ENCODE measurements at places on chromosomes 4 and X.

- DNase-seq = no peak
Observed at GRCh38 chr4:11287055-11287454, 141.6 kb downstream of the HS3ST1 start.

- no peak for DNase-seq
Observed at GRCh38 chr4:137376312-137376711, 156.0 kb downstream of the PCDH18 start.

- no peak for DNase-seq
Observed at GRCh38 chrX:118499295-118499694, 3.7 kb downstream of the DOCK11 start.

DNA sequence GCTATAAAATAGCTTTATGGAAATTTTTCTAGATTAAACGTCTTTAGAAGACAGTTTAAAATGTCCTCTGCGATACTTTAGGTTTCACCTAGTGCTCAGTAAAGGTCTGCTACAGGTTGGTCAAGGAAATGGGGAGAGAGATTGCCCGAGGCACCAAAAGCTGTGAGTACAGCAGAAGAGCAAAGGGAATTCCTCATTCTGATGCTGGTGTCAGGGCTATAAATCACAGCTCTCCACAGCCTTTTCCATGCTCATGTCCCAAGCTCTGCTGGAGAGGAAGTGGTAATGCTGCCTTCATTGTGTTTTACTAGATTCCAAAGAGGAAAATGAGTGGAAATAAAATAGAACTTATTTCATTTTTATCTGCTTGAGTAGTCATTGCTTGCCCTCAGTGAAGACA, 2060.4 kb downstream of the ARAP2 start:
- DNase-seq = no peak

- no peak for DNase-seq
Observed at GRCh38 chr4:183995570-183995969, 90.5 kb downstream of the STOX2 start.

DNA sequence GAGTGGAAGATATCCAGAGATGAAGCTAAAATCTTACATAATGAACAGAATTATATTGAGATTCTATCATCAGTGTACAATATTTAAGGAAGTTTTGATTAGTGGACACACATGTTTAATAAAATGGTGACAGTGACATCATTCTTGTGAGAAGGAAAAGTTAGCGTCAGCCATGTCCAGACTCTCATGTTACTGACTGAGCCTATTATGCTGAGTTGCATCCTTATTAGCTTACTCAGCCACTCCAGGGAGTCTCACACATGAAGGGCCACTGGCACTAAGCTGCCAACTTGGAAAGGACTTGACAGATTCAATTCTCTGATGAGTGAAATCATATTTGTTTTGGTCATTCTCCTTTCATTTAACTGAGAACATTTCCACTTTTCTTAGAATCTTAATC, 170.6 kb downstream of the BANK1 start:
- DNase-seq = no peak

GRCh38 chr4:54058171-54058570, 6.2 kb downstream of the CHIC2 start:
- DNase-seq = no peak

DNA sequence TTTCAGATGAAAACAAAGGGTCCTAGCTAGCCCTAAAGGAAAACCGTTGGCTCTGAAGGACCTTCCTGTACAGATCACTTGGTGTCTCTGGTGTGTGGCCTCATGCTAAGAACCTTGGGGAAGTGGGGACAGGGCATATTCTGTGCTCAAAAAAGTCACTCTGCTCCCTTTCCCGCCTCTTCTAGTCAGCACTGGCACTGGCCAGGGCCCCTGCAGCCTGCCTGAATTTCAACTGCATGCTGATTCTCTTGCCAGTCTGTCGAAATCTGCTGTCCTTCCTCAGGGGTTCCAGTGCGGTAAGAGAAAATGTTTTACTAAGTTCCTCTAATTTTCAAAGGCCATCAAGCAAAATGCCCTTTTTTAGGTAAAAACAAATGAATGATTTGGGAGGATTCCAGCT, 3.4 kb downstream of the CYBB start:
- DNase-seq = no peak

GRCh38 chrX:12013211-12013618, 125.1 kb upstream of the FRMPD4 start:
- DNase-seq = no peak

- no peak for DNase-seq
Observed at GRCh38 chr4:127449449-127449848, 183.3 kb upstream of the INTU start.

- no peak for DNase-seq
Observed at GRCh38 chr4:113637823-113638561, 123.5 kb downstream of the CAMK2D start.

Data from breast epithelium (tissue), 4 donors.